ENCODE measurements at places on chromosomes 4 and X. TPM values are rescaled to one million over a fixed set of nuclear protein-coding genes. Genes with fewer than 3 reads are reported as not detected.

NIPAL1 gene
- total RNA-seq: 2.0 TPM

CRMP1 gene
- not detected for total RNA-seq

ARMCX6 gene
- total RNA-seq: 41.5 TPM

SH3D19 gene
- total RNA-seq: not detected

TSPAN5 gene
- total RNA-seq: 22.1 TPM

FGF2 gene
- 1.5 TPM for total RNA-seq

BTK gene
- 7.2 TPM for total RNA-seq

COX7B2 gene
- total RNA-seq: not detected

GRCh38 chr4:1625600-1626138, 58.4 kb downstream of the FAM53A start:
- no peak overlapping the region for H3K27ac ChIP-seq
- H3K4me3 ChIP-seq: no peak overlapping the region
- no peaks in the 10 kb centered on the region for H3K4me1 ChIP-seq
- no peaks in the 10 kb centered on the region for H3K36me3 ChIP-seq

DNA sequence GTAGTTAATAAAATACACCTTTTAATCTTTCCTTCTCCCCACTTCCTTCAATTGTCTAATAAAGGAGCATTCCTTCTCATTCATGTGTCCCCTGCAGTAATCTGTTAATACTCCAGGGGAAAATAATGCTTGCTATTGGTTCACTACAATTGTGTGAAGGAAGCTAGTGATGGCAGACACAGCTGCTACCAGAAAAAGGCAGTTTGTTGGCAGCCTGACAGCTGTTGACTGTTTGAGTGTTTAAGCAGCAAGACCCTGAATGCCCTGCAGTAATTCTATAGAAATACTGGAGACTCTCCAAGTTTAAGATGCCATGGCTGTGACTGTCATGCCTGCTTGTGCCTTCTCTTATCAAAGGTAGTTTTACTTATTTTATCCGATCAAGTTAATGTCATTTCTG, 359.5 kb downstream of the C4orf33 start:
- H3K27ac ChIP-seq: no peak overlapping the region
- no peaks in the 10 kb centered on the region for H3K4me1 ChIP-seq
- DNase-seq: no peak
- no peaks in the 10 kb centered on the region for H3K36me3 ChIP-seq

DNA sequence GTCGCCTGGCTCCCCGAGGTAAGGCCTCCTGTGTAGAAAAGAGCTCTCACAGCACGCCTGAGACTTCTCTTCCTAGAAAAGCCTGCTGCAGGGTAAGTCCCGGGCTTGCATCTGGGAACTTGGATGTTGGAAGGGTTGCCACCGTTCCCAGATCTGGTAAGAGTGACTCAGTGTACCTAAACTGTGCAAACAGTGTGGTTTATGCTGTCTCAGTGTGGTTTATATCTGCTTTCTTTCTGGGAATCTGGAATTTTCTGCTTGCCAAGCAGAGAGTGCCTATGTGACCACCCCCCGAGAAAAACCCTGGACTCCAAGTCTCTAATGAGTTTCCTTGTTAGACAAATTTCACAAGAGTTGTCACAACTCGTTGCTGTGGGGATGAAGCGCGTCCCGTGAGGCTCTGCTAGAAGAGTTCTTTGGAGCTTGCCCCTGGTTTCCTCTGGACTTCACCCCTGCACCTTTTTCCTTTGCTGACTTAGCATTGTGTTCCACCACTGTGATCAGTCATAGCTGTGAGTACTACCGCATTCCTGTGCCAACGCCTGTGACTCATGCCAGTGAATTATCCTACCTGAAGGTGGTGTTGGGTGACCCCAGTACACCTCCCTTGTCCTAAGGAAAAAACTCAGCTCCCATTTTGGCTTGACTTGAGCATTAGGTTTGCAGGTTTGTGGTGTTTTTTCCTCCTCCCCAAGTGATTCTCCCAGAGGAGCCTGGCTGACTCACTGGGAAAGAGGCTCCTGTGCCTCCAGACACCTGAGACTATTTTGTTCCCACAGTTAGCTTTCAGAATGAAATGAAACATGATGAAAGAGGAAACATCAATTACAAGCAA, 14.5 kb downstream of the SLC2A9 start:
- no peaks in the 10 kb centered on the region for H3K27me3 ChIP-seq
- H3K27ac ChIP-seq: peak overlapping the region; percentile 25
- H3K4me3 ChIP-seq: peak overlapping the region; percentile 38
- DNase-seq: no peak
- no peaks in the 10 kb centered on the region for H3K36me3 ChIP-seq

DNA sequence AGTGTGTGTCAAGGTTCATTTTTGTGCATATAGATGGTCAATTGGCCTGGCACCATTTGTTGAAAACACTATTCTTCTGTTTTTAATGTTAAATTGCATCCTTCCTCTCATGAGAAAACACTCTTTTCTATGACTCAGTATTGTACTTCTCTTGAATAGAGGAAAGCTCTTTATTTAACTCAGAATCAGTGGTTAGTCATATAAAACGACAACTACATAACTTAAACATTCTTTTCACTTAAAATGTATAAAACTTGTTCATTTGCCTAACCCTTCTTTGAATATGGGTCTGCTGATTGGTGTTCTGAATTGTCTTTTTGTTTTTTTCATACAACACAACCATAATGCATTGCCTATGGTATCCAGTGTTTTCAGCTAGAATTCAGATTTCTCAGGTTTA, 17.2 kb upstream of the MRPL1 start:
- DNase-seq: no peak
- peak overlapping the region; percentile 3 for H3K27ac ChIP-seq
- no peaks in the 10 kb centered on the region for H3K27me3 ChIP-seq
- H3K4me3 ChIP-seq: no peak overlapping the region
- H3K36me3 ChIP-seq: no peaks in the 10 kb centered on the region
- H3K4me1 ChIP-seq: peaks cover 25% of the 10 kb centered on the region

GRCh38 chrX:41145920-41146608, 60.8 kb downstream of the USP9X start:
- peaks cover 5% of the 10 kb centered on the region for H3K36me3 ChIP-seq
- H3K27ac ChIP-seq: peak overlapping the region; percentile 17
- no peak for DNase-seq
- H3K27me3 ChIP-seq: no peaks in the 10 kb centered on the region

- no peaks in the 10 kb centered on the region for H3K4me1 ChIP-seq
- H3K27me3 ChIP-seq: no peaks in the 10 kb centered on the region
- no peak overlapping the region for H3K4me3 ChIP-seq
- peaks cover 4% of the 10 kb centered on the region for H3K36me3 ChIP-seq
- H3K27ac ChIP-seq: no peak overlapping the region
Observed at GRCh38 chr4:138446456-138446855, 204.3 kb upstream of the SLC7A11 start.

DNA sequence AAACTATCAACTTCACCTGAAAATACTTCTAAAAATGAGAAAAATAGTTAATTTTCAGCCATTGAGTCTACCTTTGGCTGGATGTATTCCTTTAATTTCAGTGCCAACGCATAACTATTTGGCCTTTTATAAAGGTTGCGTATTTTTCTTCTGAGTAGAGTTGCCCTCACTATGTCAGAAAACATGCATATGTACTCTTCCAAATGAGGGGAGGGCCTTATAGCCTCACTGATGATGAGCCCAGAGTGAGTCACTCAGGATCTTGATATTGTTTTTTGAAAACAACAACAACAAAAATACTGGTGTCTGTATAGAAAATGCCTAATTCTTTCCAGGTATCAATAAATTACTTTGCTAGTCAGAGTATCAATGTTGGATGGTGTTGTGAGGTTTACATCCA, 349.3 kb downstream of the FBXO8 start:
- no peaks in the 10 kb centered on the region for H3K36me3 ChIP-seq
- no peak for DNase-seq
- H3K4me3 ChIP-seq: no peak overlapping the region
- H3K27ac ChIP-seq: no peak overlapping the region
